ENCODE measurements at places on chromosomes 5 and 9. TPM values are rescaled to one million over a fixed set of nuclear protein-coding genes. Genes with fewer than 3 reads are reported as not detected.

DNA sequence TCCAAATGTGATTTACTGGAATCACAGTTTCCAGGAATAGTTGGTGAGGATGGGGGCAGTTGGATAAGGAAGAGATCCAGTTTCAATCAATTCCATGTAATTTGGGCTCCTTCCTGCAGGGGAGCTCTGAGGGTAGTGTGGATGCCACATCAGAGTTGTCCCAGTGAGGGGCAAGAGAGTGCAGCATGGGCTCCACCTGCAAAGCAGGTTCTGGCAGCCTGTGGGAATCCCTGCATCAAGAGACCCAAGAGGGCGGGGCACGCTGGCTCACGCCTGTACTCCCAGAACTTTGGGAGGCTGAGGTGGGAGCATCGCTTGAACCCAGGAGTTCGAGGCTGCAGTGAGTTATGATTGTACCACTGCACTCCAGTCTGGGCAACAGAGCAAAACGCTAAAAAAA, 188.5 kb downstream of the CACNA1B start:
- no peak for DNase-seq

- no peak for DNase-seq
These were observed 27.1 kb downstream of the CDH9 start for GRCh38 chr5:27011274-27011673.

TAF1L gene
- 0.04 TPM for total RNA-seq

MAPK9 gene
- 25.7 TPM for total RNA-seq

MYOZ3 gene
- 0.59 TPM for total RNA-seq

Measured in pulmonary artery endothelial cell (primary cell).